ENCODE measurements at places on chromosomes 13 and 19. TPM values are rescaled to one million over a fixed set of nuclear protein-coding genes. Genes with fewer than 3 reads are reported as not detected.

The RGS9BP gene
- polyA plus RNA-seq, result not detected

- no peak overlapping the region for H3K4me3 ChIP-seq
- no peaks in the 10 kb centered on the region for H3K27me3 ChIP-seq
- H3K36me3 ChIP-seq, result no peaks in the 10 kb centered on the region
- DNase-seq, result no peak
- no peaks in the 10 kb centered on the region for H3K4me1 ChIP-seq
These were observed 455.4 kb upstream of the ARGLU1 start for GRCh38 chr13:107023335-107023734.

The CYP2A6 gene
- 0.04 TPM for polyA plus RNA-seq

DNA sequence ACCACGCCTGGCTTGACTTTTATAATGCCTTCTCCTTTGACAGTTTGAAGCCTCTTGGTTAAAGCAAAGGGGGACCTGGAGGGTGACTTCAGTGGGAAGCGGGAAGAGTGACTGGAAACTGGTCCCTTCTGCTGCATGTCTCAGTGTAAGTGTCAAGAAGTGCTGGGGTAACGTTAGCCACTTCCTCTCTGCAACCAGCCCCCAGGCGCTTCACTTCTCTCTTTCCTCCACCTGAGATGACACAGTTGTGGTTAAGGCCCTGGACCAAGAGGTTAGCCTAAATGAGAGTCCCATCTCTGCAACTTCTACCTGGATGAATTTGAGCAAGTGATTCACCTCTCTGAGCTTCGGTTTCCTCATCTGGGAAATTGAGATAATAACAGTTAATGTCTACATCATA is 16.3 kb downstream of the LEUTX start:
- H3K4me3 ChIP-seq, result no peak overlapping the region
- no peak overlapping the region for H3K27ac ChIP-seq
- DNase-seq, result no peak
- peaks cover 5% of the 10 kb centered on the region for H3K27me3 ChIP-seq
- H3K4me1 ChIP-seq, result no peaks in the 10 kb centered on the region

The LYPD5 gene
- polyA plus RNA-seq, result 0.35 TPM

The CNN2 gene
- 19.0 TPM for polyA plus RNA-seq
